ENCODE measurements at places on chromosomes 1 and 21.

DNA sequence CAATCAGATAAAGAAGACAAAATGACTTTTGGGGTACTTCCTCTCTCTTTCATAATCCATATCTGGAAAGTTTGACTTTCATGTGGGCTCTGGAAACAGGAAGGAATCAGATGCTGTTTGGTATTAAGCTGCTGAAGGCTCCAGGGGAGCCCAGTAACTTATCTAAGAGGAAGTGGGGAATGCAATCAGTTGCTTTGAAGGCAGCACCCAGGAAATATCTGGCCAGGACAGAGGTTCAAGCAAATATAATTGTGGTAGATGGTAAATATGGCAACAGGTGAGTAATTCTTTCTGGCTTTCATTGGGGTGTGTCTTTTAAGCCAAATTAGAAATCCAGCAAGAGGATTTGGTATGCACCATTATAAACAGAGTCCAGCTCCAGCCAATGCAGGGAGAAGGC, 44.4 kb downstream of the COLGALT2 start:
- no peak for DNase-seq

DNA sequence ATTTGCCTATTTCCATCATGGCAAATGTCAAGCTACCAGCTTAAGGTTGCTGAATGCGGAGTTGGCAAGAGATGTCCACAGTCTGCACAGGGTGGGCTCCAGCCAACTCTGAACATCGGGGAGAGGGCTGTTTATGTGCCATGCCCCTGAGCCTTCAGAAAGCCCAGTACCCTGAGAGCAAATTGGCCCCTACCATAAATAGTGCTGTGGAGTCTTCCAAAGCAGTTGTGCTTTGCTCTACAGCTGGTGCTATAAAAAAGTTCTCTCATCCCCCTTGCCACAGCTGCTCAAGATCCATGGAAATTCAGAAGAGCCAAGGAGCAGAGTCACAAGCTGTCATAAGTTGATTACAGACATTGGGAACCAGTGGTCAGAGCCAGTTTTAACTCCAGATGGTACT, 85.6 kb upstream of the CLDN14 start:
- no peak for DNase-seq

DNA sequence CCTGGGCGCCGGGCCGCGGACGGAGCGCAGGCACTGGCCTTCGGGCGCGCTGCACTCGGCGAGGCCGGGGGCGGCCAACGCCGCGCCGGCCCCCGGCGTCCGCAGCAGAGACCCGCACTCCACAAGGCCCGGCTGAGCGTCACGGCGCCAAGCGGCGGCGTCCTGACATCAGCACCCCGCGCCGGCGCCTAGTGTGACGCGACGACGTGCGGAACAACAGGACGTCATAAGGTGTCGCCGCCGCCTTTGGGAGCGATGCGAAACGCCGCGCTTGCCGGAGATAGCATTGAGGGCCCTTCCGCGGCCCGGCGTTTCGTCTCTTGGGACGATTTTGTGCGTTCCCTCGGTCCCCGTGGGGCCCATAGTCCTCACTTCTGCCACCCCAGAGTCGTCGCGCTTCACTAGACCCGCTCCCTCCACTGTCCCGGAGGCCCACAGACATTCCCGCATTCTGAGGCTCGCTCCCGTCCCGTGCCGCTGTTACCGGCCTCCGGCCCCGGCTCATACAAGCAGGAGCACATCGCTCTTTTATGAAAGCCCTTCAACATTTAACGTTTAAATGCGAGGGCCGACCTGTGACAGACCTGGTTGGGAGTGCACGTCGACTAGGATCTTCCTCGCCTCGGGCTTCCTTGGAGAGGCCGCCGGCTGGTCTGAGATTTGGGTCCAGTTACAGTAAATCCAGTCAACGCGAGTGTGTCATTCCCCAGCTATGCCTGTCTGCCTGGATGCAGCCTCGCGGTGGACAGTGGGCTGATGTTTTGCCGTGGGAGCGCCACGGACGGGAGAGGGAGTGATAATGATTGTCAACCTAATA, at the start of gene SSU72:
TSS of gene SSU72 (minus strand) at position 143 of the 817 bp plus-strand sequence. CDS start 306 bp downstream, outside the sequence.
- peak; percentile 88 for DNase-seq

GRCh38 chr1:20964540-20965484, 177.7 kb upstream of the HP1BP3 start:
- no peak for DNase-seq

DNA sequence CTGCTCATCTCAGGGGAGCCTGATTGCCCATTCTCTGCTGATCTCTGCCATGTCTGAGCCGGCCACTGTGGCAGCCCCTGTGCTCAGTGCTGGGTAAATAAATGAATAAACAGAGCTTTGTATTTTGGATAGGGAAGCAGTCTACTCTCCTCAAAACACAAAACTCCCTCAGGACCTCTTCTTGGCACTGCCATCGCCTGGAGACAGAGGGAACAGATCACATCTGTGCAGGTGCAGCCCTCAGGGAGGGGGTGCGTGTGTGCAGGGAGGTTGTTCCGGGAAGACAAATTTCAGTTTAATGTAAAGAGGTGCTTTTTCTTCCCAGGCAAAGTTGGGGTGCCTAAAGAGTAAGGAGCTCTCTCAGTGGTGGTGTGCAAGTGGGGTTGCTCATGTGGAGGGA, 7.7 kb upstream of the FAM167B start:
- no peak for DNase-seq

DNA sequence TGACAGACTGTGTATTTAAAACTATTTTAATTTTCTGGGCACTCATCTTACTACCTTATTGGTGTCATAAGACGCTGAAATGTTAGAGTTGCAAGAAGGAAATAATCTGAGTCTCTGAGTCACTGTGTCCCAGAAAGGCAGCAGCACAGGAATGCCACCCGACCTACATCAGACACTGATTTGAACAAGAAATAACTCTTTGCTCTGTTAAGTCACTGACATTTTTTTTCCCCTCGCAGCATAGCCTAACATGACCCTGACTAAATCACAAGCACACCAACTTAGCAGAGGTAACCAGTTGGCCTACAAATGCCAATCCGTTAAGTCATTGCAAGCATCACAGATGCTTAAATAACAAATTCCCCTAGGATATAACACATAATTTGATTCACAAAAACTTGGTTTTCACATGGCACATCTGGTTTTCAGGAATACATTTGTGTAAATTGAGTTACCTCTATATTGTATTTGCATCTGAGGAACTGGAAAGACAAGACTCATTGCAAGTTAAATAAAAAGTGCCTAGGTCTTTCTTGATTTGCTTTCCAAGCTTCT, 349.1 kb downstream of the SEC16B start:
- DNase-seq: no peak

DNA sequence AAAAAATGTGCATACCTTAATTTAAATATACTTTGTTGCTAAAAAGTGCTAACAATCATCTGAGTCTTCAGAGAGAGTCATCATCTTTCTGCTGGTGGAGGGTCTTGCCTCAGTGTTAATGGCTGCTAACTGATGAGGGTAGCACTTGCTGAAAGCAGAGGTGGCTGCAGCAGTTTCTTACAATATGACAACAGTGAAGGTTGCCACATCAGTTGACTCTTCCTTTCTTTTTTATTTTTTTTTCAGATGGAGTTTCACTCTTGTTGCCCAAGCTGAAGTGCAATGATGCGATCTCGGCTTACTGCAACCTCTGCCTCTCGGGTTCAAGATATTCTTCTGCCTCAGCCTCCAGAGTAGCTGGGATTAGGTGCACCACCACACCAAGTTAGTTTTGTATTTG, 2.6 kb upstream of the CFAP45 start:
- no peak for DNase-seq

DNA sequence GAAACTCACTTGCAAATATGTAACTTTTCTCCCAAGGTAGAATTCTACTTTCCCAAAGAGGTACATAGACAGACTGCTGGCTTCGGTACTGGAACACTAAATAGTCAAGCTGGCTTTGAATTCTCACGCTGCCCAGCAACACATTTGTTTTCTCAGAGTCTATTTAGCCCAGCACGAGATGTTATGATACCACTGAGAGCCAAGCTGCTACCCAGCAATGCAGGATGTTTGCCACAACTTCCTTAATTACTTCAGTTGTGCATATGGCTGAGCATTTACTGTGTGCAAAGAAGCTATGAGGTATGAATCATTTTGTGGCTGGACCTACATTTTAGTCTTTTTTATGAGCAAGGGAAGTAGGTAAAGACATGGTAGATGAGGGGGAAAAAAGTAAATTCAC, 793.2 kb downstream of the PLA2G4A start:
- no peak for DNase-seq

DNA sequence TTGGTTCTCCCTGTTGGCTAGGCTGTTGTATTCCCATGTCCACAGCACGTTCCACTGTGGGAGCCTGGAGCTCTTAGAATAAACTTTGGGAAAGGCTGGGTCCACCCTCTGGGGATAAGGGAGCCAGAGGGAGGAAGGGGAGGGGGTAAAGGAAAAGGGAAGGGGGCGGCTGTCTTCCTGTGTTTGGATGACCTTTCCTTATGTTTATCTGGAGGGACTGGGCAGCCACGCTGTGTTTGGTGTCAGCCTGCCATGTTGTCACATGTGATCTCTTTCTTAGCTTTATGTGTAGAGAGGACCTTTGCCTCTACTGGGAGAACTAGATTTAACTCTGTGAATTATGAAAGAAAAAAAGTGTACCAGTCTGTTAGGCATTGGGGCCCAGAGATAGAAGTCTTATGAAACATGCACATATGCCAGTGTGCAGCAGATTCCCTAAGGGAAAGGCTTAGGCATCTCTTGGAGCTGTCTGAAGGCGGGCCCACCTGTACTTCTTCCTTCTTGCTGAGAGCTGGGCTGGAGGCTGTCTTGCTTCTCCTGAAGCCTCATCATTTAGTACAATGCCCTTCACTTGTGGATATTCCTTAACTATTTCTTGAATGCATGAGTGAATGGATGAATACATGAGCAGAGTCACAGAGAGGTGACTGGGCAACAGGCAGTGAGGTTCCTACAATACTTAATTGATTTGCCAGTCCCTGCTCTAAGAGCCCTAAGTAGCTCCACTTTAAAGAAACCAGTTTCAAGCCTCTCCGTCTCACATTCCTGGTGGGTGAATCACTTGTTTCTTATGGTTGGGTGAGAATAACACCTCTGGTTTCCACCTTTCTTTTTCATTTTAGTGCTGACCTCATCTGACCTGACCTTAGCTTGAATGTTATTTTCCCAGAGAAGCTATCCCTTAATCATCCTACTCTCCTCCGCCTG, 62.5 kb upstream of the ARHGAP29 start:
- DNase-seq: no peak

- no peak for DNase-seq
Measured at GRCh38 chr1:154856049-154856448, 14.0 kb downstream of the KCNN3 start.

- no peak for DNase-seq
Measured at GRCh38 chr1:41497056-41497440, 12.6 kb upstream of the EDN2 start.

GRCh38 chr1:54105080-54105479, 47.7 kb downstream of the CDCP2 start:
- DNase-seq: no peak

GRCh38 chr1:28354121-28354520, 15.4 kb upstream of the PHACTR4 start:
- no peak for DNase-seq

DNA sequence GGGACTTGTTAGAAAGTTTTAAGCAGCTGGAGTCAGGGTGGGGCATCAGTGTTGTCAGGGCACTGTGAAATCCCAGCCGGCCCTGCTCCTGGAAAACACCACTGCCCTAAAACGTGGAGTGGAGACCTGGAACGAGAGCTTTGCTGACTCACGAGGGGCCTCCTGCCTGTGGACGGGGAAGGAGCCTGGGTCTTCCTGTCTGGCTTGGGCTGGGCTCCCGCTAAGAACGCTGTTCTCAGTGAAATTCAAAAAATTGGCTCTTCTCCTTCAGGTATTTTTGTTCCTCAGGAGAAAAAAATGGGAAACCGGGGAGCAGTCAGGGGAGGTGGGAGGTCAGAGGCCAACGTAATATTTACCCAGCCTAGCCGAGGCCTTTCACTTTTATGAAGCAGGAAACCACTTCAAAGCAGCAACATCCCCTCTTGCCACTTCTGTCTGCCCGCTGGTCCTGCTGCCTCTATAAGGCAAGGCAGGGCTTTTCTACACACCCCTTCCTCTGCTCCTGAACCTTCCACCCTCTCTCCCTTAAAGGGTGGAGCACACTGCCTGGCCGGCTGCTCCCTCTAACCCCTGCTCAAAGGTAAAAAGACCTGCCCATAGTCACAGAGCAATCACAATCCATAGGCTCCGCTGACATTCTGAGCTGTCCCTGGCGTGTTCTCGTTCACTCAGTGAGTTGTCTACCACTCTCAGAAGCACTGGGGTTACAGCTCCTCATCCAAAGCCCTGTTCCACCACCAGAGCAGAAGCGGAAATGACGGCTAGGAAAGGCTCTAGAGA, 8.0 kb downstream of the PLXNA2 start:
- DNase-seq: no peak

DNA sequence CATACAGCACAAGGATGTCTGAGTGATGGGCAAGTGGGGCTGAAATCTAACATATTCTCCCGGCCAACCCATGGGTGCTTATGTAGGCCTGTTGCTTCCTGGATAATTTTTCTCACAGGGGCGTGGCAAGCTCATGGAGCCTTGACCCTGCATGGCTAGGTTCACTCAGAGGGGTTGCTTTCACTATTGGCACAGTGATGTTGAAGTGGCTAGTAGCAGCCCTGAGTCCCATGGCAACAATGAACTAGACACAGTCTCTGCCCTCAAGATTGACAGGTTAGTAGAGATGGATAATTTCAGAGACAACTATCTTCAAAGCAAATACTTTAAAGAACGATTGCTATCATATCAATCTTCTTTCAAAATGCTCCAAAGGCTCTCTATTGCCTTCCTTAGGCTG, 6.5 kb upstream of the MAB21L3 start:
- no peak for DNase-seq

- no peak for DNase-seq
Measured at GRCh38 chr1:237763137-237763536, 127.6 kb downstream of the ZP4 start.

- no peak for DNase-seq
Measured at GRCh38 chr1:198290089-198290683, 133.4 kb downstream of the NEK7 start.

GRCh38 chr1:39959651-39960333, 4.8 kb downstream of the MFSD2A start:
- DNase-seq: no peak

DNA sequence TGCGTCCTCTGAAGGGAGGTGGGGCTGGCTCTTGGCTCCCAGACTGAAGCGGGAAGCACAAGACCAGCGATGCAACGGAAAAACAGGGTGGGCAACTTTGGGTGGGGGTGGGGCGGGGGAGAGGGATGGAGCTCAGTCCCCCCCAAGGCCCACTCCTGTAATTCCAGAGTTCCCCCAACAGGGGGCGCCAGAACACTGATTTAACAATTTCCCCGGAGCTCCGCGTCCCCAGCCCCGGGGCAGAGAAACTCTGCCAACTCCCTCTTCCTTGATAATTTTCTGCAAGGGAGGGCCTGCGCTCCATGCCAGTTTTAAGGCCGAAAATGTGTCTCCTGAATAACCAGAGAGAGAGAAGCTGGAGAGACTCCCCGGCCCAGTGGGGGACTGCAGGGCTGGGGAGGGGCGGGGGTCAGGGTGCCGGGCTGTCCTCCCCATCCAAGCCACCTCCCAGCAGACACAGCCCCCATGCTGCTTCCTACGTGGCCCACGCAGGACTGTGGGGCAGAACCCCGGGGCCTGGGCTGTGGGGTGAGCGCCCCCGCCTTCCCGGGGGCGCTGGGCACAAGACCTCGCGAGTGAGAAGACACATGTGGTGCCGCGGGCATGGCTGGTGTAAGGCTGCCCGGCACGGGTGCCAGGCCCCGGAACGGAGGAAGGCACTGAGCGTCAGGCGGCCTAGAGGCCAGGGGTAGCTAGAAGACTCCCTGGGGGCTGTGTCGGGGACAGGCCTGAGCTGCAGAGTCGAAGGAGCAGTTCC, 51.4 kb downstream of the KIF21B start:
- peak; percentile 41 for DNase-seq

Data from stimulated activated CD4-positive, alpha-beta T cell treated with anti-CD3 and anti-CD28 coated beads, Interleukin-12 subunit alpha, Interleukin-12 subunit beta, amount 100 ng/mL, for 48 hours (primary cell).